Smooth muscle cell of trachea (primary cell): ENCODE measurements at places on chromosomes 4 and X. TPM values are rescaled to one million over a fixed set of nuclear protein-coding genes. Genes with fewer than 3 reads are reported as not detected.

DACH2 gene
- total RNA-seq, result not detected in 2 replicates

SSX2 gene
- total RNA-seq, result not detected in 2 replicates

SLC34A2 gene
- not detected in 2 replicates for total RNA-seq

FGF16 gene
- total RNA-seq, result under 0.01 TPM in 1 of 2 replicates, not detected in the other

ETDB gene
- total RNA-seq, result not detected in 2 replicates

ARSH gene
- not detected in 2 replicates for total RNA-seq

RTL3 gene
- under 0.01 and 0.29 TPM in 2 replicates for total RNA-seq

PWWP3B gene
- total RNA-seq, result 0.15 and 0.17 TPM in 2 replicates

TEX13C gene
- total RNA-seq, result not detected in 2 replicates

AREG gene
- total RNA-seq, result 0.29 TPM in 1 of 2 replicates, not detected in the other

CPLX1 gene
- 0.17 TPM in 1 of 2 replicates, not detected in the other for total RNA-seq
